Lung microvascular endothelial cell (primary cell): ENCODE measurements at places on chromosomes 1 and 21. TPM values are rescaled to one million over a fixed set of nuclear protein-coding genes. Genes with fewer than 3 reads are reported as not detected.

CENPL gene
- total RNA-seq, result 4.8 and 8.7 TPM in 2 replicates

MROH9 gene
- total RNA-seq, result not detected in 2 replicates

CYP4X1 gene
- 0.87 and 5.0 TPM in 2 replicates for total RNA-seq

SERPINC1 gene
- total RNA-seq, result not detected in 2 replicates

C8B gene
- total RNA-seq, result not detected in 2 replicates

LDLRAP1 gene
- 12.9 and 13.1 TPM in 2 replicates for total RNA-seq

CPLANE2 gene
- total RNA-seq, result 6.7 and 7.2 TPM in 2 replicates

RGS8 gene
- total RNA-seq, result not detected in 2 replicates

DMRTA2 gene
- total RNA-seq, result not detected in 2 replicates

OR2T11 gene
- total RNA-seq, result not detected in 2 replicates

DNA sequence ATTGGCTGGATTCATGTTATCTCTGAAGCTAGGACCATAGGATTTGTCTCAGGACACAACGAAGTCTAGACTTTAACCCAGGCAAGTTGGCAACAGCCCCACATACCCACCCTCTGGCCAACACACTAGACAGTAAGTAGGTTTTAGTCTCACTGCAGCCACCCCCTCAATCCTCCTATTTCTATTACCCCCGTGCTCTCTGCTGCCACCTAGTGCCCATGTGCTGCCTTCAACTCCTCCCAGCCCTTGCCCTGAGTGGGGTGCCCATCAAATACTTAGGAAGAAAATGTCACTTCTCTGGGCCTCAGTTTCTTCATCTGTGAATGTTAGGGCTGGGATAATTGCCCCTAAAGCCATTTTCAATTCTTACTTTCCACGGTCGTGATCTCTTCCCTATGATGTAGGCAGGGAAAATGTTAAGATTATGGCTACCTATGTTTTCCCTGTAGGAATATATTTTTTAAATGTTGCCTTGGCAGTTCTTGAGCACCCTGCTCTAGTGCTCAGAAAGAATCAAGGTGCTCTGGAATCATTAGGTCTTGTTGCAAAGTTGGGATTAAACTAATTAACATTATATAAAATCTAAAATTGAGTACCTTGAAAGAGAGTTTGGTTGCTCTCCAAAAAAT lies 213.0 kb downstream of the LMX1A start:
- DNase-seq, result no peak

- peak; percentile 48 for DNase-seq
Observed at GRCh38 chr1:44401256-44402228, 3.5 kb upstream of the RNF220 start.

DNA sequence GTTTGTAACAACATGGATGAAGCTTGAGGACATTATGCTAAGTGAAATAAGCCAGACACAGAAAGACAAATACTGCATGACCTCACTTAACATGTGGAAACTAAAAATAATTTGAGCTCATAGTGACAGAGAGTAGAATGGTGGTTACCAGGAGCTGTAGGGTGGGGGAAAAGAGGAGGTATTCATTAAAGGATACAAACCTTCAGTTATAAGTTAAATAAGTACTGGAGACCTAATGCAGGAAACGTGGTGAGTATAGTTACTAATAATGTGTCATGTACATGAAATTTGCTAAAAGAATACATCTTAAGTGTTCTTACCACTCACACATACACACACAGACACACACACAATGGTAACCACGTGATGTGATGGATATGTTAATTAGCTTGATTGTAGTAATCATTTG lies 86.7 kb downstream of the NGF start:
- DNase-seq, result peak; percentile 69

- peak; percentile 15 for DNase-seq
Observed at GRCh38 chr1:47918257-47918867, 78.8 kb downstream of the TRABD2B start.

GRCh38 chr1:27958513-27958912 lies 1.3 kb upstream of the XKR8 start:
- no peak for DNase-seq

- peak; percentile 62 for DNase-seq
Observed at GRCh38 chr1:22044690-22045420, 7.7 kb upstream of the CDC42 start.

DNA sequence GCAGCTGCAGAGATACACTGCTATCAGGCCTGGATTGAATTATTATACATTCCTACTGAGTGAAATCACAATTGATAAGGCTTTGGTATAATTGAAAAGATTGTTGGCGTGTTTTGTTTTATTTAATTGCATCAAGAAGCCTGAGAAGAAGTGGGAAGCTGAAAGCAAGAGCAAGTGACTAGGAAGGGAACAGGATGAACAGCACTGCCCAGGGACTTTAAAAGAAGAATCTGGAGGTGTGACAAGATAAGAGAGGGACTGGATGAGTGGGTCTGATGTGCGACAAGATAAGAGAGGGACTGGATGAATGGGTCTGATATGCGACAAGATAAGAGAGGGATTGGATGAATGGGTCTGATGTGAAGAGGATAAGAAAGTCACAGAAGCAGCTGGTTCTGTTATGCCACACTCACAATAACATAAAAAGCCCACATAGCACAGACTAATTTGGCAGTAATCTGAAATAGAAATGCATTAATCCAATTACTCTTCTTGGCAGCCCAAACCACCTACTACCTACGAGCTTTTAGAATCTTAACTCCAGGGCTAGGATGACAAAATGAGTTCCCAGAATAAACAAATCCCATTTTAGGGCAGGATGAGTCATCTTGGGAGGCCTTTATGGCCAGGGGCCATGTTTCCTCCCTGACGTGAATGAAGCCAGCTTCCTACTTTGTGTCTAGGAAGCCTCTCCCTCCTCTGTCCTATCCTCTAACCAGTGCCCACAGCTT lies 129.7 kb downstream of the DUSP10 start:
- peak; percentile 73 for DNase-seq

DNA sequence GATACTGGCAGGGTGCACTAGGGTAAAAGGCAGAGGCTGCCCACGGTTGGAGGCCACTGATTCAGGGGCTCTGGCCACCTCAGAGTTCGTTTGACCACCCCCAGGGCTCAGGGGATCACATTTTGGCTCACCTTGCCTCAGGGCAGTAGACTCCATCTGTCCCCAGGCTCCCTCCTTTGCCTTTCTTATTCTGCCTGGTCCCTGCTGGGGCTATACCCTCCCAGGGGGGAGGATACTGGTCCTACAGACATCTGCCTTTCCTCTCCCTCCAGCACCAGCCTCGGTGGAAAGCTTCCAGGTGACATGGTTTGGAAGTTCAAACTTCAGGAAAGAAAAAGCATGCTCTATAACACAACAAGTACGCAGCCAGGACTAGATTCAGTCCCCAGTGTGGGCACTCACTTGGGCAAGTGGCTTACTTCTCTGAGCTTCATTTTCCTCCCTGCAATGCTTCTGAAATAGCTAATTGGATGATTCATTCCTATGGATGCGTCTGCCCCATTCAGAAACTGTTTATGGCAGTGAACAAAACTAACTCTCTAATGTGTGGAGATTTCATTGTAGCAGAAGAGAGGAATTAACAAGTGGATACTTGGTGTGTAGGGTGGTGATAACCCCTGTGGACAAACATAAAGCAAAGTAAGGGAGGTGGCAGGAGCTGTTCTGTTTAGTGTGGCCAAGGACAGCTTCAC lies 154.8 kb downstream of the TRABD2B start:
- DNase-seq, result no peak

- no peak for DNase-seq
Observed at GRCh38 chr1:155301342-155301841, at the start of gene PKLR. Gene PKLR (minus strand): TSS chr1:155301438. CDS start chr1:155301395, 43 bp downstream.

DNA sequence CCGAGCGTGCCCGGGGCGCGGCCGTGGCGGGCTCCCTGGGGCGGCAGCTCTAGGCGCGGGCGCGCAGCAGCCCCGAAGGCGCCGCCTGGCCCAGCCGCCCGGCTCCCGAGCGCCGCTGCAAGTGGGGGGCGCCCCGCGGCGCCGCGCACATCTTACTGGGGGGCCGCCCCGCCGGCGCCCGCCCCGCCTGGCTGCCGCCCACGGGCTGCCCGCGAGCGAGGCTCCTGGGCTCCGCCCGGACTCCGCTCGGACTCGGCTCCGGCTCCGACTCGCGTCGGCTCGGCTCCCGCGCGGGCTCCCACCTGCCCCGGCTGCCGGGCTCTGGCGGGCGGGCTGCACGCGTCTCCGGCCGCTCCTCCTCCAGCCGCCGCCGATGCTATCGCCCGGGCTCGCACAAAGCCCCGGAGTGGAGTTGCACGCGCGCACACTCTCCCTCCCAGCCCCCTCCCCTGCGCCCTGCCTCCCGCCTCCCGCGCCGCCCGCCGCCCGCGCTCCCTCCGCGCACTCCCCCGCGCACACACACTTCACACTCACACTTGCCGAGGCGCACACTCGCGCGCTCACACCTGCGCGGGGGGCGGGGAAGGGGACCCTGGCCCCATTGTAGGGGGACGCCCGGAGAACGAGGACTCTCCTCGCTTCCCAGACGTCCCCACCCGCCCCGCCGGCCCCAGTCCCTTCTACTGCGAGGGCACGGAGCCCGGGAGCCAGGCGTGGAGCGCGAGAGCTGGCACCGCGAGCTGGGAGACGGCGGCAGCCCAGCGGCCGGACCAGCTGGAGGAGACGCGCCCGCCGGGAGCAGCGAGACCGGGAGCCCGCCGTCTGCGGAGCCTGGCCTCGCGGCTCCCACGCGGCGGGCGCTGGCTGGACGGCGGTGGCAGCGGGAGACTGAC lies at the start of gene GRIK3:
TSS of gene GRIK3 (minus strand) at position 395 of the 893 bp plus-strand sequence. CDS start 407 bp downstream, outside the sequence.
- DNase-seq, result no peak

GRCh38 chr1:49190138-49190537 lies 413.4 kb upstream of the BEND5 start:
- DNase-seq, result no peak

DNA sequence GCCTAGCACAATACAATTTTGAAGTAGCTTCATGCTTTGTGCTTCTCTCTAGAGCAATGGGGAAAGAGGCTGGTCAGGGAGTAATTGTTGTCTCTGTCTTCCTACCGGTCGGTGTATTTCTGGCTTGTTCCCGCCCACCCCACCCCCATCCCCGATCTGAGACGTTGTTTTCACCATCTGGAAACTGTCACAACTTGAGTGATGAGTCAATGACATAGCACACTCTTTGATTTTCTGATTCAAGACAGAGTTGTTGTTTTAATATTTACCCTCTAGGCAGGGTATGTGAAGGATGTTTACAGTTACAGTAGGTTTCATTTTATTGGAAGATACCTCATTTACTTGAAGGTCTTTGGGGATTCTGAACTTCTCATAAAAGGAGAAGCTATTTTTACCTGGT lies 7.0 kb downstream of the IL12RB2 start:
- no peak for DNase-seq

- DNase-seq, result peak; percentile 21
Observed at GRCh38 chr1:161402446-161402845, 34.8 kb upstream of the CFAP126 start.

DNA sequence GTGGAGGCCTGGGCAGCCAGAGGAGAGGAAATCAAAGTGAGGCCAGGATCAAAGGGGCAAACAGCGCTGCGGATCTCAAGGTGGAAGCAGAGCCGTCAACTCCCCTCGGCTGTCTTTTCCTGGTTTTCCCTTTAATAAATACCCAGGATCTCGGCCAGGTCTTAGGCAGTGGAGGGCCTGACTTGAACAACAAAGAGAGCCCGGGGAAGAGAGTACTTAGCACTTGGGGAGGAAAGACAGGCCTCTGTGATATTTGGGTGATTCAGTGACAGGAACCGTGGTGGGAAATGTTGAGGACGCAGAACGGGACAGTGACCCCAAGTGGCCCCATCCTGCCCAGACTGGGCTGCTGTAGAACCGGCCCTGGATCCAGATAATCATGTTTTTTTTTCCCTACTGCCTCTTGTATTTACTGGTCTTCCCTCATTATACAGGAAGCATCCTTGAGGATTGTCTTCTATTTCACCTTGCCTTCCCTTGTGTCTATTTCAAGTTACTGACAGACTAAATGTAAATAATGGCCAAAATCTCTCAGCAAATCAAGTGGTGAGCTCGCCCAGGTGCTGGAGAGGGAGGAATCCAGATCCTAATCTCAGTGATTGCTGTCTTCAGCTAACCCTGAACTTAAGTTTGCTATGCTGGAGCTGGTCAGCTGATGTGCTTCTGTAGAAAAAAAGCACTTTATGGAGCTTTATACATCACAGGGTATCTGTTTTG lies 2.8 kb upstream of the MIXL1 start:
- DNase-seq, result no peak

GRCh38 chr1:55064071-55064581 lies 24.8 kb downstream of the PCSK9 start:
- no peak for DNase-seq

DNA sequence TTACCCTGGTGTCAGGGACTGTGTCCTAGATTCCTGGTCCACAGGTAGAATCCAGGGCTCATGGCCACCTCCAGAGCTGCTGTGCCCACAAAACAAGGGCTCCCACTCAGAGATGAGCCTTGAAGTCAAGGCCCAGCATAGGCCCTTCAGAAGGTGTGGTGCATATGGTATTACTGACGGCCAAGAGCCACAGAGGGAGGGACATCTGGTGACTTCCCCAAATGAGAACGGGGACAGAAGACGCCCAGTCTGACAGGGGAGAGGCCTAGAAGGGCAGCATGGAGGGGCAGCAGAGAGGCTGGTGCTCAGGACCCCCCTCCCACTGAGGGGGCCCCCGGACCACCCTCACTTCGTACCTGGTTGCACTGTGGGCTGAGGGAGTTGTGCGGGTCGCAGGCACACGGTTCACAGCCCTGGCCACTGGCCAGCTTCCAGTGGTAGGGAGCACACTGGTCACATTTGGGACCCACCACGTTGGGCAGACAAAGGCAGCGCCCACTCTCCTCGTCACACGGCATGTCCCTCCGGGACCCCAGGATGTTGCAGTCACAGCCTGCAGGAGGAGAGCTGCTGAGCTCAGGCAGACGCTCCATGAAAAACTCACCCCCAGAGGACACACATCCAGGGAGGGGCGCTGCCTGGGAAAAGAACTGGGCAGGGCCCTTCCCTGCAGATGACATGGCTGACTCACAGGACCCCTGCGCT lies 25.0 kb downstream of the LAMB3 start:
- DNase-seq, result no peak

DNA sequence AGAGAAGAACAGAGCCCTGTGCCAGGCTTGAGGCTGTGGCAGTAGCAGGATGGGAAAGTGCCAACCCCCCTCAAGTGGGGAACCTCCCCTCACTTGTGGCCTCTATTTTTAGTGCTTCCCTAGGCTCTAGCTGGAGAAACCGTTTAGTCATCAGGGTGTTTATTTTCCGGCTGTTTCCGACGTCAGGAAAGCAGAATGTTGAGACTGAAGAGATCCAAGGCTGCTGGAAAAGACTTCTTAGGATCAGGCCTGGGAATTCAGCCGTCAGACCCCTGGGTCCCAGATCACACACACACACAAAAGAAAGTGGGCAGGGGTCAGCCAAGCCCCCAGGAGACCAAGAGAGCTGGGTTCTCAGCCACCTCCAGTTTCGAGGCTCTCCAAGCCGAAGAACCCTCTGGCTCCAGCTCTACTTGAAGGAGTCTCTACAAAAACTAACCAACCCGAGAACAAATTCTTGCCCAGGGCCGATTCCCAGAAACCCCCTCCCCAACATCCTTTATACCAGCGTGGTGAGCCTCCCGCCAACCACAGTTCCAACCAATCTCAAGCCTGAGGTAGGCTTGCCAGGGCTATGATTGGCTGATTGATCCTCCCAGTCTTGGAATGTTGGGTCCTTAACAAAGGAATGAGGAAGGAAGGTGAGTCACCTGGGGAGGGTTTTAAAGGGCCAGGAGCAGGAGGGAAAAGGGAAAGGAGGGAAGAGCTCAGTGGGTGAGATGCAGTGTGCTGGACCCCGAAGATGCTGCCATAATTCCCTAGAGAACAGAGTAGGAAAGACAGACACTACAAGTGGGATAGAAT lies 2.5 kb upstream of the MEF2D start:
- peak; percentile 56 for DNase-seq
